ENCODE measurements at places on chromosomes 1 and 21.
A peak's percentile ranks its signal among the peaks of the same experiment; 100 is the strongest.

DNA sequence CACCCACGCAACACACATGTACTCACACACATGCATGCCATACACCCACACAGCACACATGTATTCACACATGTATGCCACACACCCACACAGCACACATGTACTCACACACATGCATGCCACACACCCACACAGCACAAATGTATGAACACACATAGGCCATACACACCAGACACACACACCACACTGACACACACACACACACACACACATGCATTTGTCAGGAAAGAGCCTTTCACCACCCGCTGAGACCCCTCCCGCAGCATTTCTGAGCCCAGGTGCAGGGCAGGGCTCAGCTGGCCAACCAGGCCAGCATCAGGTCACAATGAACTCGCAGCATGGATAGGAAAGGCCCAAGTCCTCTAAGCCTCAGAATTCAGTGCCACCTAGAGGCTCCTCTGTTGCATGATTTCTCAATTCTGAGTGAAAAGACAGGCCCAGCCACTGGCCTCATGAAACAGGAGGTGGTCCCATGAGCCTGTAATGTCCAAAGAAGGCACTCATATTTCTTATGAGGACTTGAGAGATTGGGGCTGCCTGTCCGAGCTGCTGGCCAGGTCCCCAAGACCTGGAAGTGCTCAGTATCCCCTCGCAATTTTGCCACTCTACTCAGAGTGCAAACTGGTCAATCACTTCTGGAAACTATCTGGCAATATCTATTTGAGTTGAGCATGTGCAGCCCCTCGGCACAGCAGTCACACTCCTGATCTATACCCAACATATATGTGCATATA, 57.3 kb downstream of the PSMG1 start:
- DNase-seq: no peak

- no peak for DNase-seq
These were observed 24.5 kb upstream of the VWA5B1 start for GRCh38 chr1:20266141-20266540.

DNA sequence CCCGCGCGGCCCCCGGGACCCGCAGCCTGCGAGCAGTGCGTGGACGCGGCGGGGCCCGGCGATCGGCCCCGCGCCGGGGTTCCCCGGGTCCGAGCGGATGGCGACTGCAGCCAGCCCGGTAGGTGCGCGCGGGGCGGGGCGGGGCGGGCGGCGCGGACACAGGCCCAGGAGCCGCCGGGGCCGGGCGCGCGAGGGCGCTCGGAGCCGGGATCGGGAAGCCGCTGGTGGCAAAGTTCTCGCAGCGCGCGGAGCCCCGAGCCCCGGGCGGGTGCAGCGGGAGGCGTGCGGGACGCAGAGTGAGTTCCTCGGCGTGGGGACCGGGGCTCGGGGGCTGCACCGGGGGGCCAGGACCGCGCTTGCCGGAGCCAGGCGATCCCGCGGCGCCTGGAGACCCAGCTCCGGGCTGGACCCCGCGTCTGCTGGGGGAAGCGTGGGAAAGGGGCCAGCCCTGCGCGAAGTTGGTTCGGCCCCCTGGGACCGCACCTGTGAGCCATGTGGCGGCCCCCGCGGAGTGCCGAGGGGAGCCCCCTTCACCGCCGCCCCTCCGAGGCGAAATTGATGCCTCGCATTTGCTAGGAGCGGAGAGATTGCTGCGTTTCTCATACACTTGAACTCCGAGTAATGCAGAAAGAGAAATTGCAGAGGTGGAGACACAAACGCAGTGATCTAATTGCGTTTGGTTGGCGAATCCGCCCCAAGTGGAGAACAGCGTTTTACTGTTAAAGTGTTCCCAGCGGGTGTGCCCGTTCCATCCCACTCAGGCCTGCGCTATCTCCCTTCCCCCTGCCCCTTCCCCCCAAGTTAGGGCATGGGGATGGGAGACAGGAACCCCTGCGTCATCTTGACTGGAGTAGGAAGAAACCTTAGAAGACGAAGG, 228.9 kb upstream of the TMEM51 start:
- peak; percentile 23 for DNase-seq

GRCh38 chr1:116067566-116067890, 43.7 kb upstream of the MAB21L3 start:
- no peak for DNase-seq

- DNase-seq: peak; percentile 63
These were observed at the start of gene FAM131C for GRCh38 chr1:16073490-16074119. Gene FAM131C, minus strand, starts transcription at chr1:16073651. Its CDS starts 209 bp downstream, at chr1:16073442.

DNA sequence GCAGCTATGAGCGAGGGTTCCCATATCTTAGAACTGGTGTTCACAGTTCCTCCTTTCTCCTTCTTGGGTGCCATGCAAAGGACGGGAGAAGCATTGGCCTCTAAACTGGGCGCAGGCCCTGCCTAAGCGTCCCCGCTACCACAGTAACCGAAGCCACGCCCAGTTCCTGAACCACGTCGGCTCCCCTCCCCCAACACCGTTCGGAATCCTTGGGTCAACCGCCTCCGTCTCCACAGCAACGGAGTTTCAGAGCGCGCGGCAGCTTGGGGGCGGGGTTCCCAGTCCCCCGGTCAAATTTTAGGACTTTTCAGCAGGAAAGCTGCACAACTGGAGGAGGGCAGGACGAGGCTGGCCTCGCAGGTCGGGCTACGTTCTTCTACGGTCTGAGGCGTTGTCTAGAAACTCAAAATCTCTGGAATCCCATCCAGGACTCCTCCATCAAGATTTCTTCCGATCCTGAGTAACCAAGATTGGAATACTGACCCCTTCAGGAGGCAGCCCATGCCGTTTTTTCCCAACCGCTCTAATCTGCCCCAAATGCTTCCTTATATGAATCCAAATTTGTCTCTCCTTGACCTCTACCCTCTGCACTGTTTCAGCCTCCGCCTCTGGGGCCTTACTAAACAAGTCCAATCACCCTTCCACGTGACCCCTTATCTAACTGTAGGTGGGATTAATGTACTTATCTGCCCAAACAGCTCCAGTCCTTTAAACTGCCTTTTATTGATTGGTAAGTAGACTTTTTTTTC, at the start of gene SPAG17:
TSS of gene SPAG17 (minus strand) at position 145 of the 749 bp plus-strand sequence. CDS start at position 74, 71 bp downstream.
- DNase-seq: peak; percentile 19

DNA sequence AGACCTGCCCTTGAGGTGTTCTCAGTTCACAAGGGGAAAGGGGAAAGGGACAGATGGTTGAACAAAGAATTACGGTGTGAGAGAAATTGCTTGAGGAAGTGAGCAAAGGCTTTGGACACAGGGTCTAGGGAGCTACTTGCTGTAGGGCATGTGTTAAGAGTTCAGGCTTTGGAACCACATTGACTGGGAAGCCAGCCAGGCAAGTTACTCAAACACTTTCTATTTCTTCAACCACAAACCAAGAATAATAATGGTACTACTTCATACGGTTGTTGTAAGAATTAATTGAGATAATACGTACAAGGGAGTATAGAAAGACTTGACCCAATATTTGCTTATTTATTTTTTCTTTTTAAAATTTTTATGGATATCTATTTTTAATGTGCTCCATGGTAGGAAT, 26.6 kb downstream of the AK4 start:
- DNase-seq: no peak

- no peak for DNase-seq
These were observed 29.7 kb upstream of the FMOD start for GRCh38 chr1:203380420-203381150.

GRCh38 chr1:91552091-91552490, 51.4 kb downstream of the CDC7 start:
- no peak for DNase-seq

GRCh38 chr1:230383425-230383824, 42.7 kb downstream of the PGBD5 start:
- DNase-seq: no peak

DNA sequence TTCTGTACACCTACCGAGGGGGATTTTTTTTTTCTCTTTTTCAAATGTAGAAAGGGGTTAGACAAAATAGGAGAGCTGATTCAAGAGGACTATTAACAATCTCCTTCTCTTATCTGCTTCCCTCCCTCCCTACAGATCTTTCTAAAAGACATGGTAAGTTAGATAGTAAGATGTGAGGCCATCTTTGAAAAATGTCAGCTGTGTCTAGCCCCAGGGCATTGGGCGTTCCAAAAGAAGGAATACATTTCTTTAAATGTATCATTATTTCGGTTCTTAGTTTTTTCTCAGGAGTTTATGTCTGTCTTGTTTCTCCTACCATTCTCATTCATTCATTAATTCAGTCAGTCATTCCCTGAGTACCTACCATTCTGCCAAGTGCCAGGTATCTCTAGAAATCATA, 27.2 kb downstream of the BCL9 start:
- DNase-seq: no peak

DNA sequence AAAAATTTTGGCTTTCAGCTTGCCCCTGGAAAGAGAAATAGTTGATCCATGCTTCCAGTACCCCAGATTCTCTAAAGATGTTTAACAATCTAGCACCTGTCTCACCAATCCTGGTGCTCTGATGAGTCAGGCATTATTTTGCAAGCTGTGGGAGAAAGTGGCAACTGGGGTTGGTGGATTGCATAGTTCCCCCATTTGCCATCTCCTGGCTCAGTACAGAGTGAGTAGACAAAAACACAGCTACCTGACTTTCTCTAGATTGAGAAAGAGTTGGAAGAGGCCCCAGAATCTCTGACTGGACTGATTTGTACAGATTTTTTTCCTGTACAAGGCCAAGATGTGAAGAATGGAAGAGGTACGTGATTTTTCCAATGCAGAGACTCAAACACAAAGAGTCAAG, 75.1 kb upstream of the NEGR1 start:
- DNase-seq: no peak

DNA sequence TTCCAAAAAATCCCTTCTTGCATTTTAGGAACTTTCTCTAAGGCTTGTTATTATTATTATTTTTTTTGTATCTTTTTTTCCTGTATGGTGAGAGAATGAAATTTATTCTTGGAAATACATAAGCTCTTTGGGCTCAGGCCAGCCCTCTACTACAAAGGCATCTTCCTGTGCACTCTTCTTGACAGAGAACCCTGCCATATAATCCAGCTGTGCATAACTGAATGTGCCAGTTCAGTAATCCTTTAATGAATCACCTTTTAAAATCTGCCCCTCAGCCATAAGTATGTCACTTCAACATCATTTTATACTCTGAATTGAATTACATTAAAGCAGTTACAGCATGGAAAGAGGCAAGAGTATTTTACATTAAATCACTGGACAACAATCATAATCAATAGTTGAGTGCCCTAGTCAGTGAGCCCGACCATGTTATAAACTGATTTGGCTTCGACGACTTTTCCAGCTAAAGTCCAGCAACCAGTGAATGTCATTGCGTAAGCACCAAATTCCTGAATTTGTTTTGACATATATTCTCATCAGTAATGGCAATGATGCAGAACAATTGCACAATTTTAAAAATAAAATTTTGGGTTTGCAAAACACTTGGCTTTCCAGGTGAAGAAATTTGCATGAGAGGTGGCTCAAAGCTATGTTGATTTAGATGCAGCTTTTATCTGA, 59.2 kb upstream of the KCNK2 start:
- DNase-seq: no peak

DNA sequence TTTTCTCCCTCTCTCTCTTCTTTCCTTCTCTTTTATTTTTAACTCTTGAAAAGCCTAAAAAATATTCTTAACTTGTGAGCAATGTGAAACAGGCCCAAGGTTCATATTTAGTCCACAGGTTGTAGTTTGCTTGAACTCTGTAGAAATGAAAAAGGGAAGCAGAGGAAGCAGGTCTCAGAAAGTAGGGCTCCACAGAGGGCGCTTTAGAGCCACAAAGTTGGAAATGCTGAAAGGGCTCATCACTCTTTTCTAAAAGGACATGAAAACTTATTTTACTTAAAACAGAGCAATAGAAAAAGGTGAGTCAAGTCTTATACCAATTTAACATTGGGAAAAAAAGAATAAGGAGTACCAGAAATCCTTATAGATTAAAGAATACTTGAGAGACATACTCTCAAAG, 247.0 kb downstream of the USP25 start:
- no peak for DNase-seq

GRCh38 chr1:83931658-83932253, 67.2 kb downstream of the TTLL7 start:
- no peak for DNase-seq

DNA sequence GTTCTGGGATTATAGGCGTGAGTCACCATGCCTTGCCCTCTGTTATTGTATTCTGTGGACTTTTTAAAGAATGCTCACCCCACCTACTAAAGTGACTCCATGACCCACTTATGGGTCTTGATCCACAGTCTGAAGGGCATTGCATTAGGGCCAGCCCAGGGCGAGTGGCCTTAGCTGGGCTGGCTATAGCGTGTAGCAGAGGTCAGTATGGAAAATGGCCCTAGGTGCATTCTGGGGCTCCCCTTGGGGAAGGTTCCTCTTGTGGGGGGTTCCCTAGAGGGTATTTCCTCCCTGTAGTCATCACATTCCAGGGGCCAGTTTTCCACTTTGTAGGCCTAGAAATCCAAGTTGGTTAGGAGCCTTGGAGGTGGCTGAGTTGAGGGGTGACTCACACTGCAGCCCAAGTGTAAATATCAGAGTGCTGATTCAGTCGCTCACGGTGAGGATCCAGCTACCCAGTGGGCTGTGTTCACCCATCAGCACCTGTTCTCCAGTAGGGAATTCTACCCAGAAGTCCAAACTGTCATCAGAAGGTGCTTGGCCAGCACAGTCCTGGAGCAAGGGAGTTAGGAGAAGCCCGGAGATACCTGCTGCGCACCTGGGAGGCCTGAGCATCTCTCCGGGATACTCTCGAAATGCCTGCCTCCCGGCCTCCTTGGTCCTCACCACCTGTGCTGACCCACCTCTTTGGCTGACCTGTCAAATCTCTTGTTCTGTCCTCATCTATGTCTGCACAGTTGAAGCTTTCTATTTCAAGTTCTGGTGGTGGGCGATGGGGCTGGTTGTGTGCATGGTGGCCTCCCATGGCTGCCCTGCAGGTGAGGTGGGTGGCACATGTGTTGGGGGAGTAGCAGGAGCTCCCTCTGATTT, 52.2 kb downstream of the NENF start:
- no peak for DNase-seq

- DNase-seq: no peak
These were observed 38.9 kb downstream of the LMX1A start for GRCh38 chr1:165317612-165318011.

DNA sequence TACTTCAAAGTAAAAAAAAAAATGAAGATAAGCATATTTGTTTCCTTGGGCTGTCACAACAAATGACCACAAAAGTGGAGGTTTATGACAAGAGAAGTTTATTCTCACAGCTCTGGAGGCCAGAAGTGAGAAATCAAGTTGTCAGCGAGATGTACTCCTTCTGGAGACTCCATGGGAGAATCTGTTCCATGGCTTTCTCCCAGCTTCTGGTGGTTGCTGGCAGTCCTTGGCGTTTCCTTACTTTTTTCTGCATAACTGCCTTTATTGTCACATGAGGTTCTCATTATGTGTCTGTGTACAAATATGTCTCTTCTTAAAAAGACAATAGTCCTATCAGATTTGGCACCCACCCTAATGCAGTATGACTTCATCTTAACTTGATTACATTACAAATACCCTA, 398.3 kb downstream of the KCNT2 start:
- DNase-seq: no peak

DNA sequence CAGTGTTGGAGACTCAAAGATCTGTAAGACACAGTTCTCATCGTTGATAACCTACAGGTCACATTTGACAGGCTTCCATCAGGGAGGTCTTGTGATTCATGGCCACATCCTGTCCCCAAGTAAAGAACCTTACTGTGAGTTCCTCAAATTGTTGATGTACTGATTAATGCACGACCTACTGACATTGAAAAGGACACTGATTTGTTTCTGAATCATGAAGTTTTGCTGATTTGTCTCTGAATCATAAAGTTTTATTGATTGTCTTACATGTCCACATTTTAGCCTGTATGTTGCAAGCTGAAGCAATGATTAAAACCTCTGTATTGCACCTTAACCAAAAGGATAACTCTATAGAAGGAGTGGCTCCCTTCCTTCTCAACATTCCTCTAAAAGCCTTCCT, 476.3 kb upstream of the RUNX1 start:
- DNase-seq: no peak
